ENCODE measurements at places on chromosomes 7 and 10.

DNA sequence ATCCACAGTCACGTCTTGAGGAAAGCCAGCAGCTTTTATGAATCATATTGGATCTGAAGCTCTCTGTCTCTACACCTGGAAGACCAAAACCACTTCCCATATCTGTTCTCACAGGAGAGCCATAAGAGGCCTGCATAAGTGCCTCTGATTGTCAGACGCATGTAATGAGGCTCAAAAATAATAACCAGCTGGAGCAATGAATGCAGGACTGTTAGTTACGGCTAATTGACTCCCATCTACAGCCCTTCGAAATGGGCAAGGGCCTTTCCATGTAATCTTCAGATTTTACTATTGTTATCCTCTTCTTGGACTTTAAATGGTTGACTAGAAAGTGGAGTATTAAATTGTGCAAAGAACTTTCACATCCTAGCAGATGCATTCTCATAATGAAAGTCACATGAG, 4.4 kb upstream of the SEMA3C start:
- peak; percentile 61 for DNase-seq

DNA sequence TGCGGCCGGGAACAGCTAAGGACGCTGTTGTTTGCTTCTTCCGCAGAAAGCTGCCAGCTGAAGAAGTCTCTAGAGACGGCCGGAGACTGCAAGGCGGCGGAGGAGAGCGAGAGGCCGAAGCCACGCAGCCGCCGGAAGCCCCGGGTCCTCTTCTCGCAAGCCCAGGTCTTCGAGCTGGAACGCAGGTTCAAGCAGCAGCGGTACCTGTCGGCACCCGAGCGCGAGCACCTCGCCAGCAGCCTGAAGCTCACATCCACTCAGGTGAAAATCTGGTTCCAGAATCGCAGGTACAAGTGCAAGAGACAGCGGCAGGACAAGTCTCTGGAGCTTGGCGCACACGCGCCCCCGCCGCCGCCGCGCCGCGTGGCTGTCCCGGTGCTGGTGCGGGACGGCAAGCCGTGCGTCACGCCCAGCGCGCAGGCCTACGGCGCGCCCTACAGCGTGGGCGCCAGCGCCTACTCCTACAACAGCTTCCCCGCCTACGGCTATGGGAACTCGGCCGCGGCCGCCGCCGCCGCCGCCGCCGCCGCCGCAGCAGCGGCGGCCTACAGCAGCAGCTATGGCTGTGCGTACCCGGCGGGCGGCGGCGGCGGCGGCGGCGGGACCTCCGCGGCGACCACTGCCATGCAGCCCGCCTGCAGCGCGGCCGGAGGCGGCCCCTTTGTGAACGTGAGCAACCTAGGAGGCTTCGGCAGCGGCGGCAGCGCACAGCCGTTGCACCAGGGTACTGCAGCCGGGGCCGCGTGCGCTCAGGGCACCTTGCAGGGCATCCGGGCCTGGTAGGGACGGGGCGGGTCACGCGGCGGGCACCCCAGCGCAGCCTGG, 2.4 kb downstream of the NKX2-3 start:
- DNase-seq = no peak

- DNase-seq = no peak
These were observed 16.9 kb upstream of the CDK14 start for GRCh38 chr7:90579181-90579688.

DNA sequence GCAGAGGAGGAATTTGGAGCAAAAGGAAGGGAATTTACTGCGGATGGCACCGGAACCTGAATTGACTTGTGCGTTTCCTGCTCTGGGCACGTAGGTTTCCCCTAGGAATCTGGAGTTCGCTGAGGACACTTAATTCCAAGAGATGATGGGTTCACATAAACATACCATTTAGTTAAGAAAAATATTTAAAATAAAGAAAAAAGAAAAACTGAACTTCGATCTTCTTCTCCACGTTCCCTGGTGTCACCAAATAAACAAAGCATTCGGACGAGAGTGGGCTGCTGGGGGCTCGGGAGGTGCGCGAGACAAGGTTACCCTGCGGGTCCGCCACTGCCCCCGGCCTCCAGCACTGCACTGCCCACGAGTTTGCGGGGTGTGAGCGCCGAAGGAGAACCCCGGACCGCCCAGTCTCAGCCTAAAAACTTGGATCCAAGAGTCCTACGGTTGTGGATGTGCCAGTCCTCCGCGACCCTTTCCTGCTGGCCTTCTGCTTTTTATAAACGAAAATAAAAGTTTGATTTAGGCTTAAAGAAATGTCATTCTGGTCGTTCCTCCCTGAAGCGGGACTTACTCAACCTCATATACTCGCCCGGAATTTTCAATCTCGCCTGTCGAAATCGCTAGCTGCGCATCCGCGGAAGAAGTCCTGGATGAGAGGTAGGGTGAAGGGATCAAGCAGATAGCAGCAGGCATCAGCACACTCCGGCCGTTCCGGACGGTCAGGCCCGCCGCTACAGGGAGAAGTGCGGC, 30.3 kb downstream of the SKIDA1 start:
- DNase-seq = no peak

- no peak for DNase-seq
These were observed 103.7 kb downstream of the TRIM24 start for GRCh38 chr7:138563808-138564207.

- DNase-seq = no peak
These were observed 112.0 kb downstream of the NT5C2 start for GRCh38 chr10:103080891-103081581.

DNA sequence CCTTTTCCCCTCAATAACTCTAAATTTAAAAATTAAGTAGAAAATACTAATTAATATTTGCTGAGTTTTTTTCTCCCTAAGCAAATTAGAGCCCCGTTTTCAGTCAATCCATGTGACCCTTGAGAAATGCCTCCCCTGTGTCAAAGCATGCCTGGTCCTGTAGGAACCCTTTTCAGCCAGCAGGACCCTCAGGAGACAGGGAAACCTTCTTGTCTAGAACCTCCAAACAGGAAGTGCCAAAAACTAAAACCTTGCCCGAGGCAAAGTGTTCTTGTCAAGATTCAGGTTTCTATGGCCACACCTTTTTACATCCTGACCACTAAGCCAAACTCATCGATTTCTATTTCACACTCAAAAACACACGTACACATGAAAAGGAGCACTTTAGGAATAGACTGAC, 60.1 kb upstream of the NFE2L3 start:
- no peak for DNase-seq

DNA sequence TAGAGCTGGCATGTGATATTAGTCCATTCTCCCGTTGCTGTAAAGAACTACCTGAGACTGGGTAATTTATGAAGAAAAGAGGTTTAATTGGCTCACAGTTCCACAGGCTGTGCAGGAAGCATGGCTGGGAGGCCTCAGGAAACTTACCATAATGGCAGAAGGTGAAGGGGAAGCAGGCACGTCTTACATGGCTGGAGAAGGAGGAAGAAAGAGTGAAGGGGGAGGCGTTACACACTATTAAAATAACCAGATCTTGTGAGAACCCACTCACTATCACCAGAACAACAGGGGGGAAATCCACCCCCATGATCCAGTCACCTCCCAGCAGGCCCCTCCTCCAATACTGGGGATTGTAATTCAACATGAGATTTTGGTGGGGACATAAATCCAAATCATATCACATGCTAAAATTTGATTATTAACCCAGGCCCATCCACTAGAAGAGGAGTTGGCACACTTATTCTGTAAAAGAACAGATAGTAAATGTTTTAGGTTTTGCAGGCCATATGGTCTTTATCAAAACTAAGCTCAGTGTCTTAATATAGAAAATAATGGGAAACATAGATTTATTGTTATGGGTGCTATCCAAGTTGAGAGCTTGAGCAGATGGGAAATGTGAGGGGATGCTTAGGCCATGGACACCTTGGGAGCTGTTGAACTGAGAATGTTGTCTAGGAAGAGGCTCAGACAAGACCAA, 18.6 kb upstream of the HK1 start:
- DNase-seq = no peak

- DNase-seq = no peak
These were observed 39.1 kb downstream of the KCNH2 start for GRCh38 chr7:150939052-150939451.

DNA sequence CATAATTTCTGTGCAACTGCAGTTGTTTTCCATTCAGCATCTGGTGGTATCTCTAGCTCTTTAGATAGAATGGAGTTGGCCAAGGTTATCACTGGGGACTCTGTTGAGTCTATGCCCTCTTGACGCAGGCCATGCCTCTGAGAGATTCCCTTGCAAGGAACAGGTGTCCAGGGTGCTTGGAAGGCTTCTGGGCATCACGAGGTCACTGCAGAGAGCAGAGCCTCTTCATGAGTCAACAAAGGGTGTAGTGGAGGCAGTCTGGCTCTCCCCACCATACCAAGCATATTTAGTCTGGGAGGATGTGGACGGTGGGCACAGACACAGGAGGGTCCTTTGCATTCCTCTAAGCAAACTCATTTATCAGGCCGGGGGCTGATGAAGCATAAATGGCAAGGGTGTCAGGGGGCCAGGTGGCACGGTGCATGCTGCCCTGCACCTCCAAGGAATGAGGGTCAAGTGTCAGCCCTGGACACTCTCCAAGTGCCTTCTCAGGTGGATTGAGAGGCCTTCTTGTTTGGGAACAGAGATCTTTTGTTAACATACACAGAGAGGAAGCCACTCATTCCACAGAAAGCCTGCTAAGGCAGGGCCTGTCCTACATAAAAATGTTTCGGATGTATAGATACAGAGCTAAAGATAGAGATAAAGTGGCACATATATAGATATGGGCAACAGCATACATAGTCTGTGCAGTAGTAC, 328.6 kb downstream of the INHBA start:
- no peak for DNase-seq

GRCh38 chr7:75905785-75906604, 9.0 kb upstream of the POR start:
- peak; percentile 72 for DNase-seq

GRCh38 chr7:50212666-50213621, 91.6 kb upstream of the IKZF1 start:
- DNase-seq = no peak

- DNase-seq = no peak
These were observed 69.0 kb downstream of the CACNB2 start for GRCh38 chr10:18209241-18209640.

DNA sequence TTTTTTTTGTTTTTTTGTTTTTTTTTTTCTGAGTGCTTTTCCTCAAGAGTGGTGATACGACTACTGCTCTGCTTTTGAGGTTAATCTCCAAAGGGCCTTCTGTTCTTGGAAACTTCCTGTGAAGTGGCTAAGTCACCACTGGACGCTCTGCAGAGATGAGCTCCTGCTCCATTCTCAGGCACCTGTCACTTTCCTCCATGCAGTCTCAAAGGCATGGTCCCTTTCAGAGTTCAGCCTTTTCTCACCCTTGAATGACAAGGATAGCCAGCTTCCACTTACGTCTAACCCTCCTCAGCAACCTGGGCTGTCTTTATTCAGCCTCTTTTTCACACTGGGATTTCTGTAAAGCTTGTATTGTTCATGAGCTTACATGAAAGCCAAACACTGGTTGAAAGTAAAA, 65.8 kb downstream of the BMPER start:
- DNase-seq = no peak

DNA sequence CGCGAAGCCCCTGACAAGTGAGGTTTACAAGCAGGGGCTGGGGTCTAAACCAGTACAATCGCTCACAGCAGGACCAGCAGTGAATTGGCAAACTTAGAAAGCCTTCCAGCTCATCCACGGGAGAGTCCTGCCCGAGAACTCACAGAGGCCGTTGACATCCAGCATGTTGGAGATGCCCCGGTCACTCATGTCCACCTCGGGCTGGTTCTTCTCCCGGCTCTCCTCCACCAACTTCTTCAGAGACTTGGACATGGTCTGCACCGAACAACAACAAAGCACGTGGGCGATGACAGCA, 447 bp downstream of the RSU1 start:
- DNase-seq = no peak

GRCh38 chr10:74103560-74104258, 46.9 kb downstream of the AP3M1 start:
- DNase-seq = no peak

DNA sequence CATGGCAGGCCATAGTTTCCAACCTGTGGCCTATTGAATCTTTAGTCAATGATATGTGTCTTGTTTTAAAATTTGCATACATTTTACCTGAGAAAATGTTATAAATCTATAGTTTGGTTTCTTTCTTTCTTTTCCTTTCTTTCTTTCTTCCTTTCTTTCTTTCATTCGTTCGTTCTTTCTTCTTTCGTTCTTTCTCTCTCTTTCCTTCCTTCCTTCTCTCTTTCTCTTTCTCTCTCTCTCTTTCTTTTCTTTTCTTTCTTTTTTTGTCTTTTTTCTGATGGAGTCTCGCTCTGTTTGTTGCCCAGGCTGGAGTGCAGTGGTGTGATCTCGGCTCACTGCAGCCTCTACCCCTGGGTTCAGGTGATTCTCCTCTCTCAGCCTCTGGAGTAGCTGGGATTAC, 133.3 kb downstream of the IDE start:
- no peak for DNase-seq

DNA sequence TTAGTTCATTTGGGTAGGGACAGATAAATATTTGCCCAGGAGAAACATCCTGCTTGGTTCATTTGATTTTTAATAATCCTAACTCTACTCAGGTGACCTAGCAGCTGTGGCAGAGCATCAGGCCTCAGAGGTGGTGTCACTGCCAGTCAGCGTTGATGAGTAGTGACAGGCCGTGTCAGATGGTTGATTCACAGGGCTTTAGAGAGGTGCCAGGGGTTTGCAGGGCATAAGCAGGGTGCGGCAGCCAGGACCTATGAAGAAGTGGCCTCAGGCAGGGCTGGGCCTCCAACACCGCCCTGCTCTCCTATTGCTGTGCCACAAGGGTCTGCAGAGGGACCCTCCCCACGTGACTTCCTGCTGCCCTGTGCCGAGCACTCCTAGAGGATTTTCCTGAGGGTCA, 128.1 kb downstream of the HECW1 start:
- no peak for DNase-seq

- DNase-seq = no peak
These were observed 3.5 kb downstream of the EPO start for GRCh38 chr7:100723732-100724275.

GRCh38 chr10:16242446-16242845, 194.4 kb upstream of the PTER start:
- no peak for DNase-seq

GRCh38 chr7:7188091-7188490, 5.7 kb downstream of the C1GALT1 start:
- DNase-seq = no peak

GRCh38 chr10:126417220-126417825, 29.0 kb upstream of the ADAM12 start:
- no peak for DNase-seq

- peak; percentile 78 for DNase-seq
These were observed 58.2 kb upstream of the YAE1 start for GRCh38 chr7:39507866-39508551.

DNA sequence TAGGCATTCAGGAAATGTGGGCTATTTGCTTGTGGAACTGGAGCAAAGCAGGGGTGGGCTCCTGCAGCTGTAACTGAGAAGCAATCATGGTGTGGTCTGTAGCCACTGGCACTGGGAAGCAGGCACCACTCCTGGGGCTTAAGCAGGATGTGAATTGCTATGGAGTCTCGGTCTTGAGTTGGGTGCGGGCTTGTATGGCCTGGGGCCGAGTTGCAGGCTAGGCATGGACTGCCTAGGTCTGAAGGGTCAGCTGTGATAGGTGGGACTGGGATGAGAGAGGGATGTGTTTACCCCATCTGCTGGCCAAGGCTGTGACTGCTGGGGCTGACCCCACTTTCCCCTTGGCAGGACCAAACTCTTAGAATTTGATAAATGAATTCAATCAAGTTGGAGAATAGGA, 43.0 kb downstream of the ADCY1 start:
- DNase-seq = no peak
